ENCODE measurements at places on chromosomes 5 and 9.

- no peak for DNase-seq
These were observed 34.2 kb upstream of the HSD17B4 start for GRCh38 chr5:119417891-119418605.

DNA sequence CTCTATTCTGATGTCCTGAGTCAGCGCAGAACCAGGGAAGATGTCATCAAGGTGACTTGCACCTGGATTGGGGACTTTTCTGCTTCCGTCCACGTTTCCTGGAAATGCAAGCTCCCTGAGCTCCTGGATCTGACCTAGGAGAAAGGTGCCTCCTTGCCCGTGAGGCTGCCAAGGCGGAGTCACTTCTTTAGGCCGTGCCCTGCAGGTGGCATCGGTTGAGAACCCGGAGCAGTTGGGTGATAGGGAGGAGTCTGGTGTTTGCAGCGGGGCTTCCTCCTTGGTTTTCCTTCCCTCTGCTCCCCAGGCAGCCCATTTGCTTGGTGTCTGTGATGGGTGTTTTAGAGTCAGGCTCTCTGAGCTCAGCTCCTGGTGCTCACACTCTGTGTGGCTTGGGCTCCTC lies 15.2 kb downstream of the NANS start:
- no peak for DNase-seq

- no peak for DNase-seq
These were observed 27.2 kb downstream of the PIK3R1 start for GRCh38 chr5:68242743-68243142.

GRCh38 chr9:135471791-135472640 lies 7.6 kb upstream of the PPP1R26 start:
- DNase-seq, result no peak

DNA sequence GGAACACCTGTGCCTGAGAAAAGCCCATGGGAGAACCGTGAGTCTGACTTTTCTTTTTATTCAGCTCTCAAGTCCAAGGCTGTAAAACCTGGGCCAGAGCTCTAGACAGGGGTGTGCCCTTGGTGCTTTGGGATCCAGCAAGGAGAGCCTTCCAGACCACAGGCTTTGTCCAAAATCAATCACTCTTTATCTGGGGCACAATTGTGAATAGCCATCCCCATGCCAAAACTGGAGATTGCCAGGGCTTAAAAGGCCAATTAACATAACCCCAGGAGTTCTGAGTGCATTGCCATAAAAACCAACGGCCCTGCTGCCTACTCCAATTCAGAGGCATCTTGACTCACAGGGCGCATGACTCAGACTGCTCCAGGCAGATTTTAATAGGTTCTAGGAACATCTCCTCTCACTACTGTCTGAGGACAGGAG lies 391.8 kb downstream of the ARHGEF28 start:
- no peak for DNase-seq

DNA sequence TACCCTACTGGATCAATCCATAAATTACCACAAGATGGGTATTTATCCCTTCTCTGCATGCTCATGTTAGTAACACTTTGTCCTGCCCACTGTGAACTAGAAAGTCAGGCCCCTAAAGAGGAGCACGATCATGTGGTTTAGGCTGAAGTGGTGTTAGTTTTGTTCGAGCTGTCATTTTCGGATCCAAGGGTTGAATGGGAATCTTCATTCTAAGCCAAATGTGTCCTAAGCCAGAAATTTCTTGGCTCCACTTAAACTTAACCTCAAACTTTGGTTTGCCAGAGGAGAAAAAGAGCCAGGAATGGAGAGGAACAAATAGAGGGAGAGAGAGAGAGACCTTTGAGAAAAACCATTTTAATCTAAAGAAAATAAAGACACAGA lies 837.7 kb upstream of the ZNF608 start:
- no peak for DNase-seq

DNA sequence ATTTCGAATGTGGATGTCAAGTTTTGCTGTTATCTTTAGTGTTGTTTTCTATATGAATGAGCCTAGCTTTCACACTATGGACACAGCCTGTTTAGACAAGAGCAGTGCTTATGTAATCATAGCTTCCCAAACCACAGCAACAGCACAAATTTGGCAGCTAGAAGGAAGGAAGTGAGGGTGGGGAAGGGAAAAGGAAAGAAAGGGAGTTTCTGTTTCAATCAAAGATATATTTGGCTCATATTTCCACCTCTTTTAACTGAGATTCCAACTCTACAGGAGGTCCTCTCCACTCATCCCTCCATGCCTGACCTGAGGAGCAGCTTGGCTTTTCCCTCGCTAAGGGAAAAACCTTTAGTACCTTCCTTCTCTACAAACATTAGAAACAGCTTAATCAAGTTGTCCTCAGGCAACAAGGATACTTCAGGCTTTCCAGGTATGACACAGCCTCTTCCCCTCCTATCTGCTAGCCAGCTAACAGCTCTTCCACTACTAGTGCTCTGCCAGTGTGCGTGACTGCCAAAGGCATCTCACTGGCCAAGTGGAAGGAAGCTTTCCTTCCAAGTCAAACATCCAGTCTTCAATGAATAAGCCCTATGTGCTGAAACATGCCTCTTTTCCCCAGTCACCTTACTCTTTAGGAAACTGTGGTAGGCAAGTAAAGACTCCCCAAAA lies 268.6 kb upstream of the PTGER4 start:
- DNase-seq, result no peak

DNA sequence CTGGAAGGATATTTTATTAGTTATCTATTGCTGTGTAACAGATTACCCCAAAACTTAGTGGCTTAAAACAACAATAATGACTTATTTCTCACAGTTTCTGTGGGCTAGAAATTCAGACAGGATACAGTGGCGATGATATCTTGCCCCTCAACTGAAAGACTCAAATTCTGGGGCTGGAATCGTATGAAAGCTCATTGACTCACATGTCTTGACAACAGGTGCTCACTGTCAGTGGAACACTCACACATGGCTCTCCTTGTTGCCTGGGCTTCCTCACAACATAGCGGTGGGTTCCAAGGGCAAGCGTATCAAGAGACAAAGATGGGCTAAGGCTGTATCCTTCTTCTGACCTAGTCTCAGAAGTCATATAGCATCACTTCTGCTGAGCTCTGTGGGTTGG lies 3.7 kb upstream of the GNPDA1 start:
- DNase-seq, result no peak

DNA sequence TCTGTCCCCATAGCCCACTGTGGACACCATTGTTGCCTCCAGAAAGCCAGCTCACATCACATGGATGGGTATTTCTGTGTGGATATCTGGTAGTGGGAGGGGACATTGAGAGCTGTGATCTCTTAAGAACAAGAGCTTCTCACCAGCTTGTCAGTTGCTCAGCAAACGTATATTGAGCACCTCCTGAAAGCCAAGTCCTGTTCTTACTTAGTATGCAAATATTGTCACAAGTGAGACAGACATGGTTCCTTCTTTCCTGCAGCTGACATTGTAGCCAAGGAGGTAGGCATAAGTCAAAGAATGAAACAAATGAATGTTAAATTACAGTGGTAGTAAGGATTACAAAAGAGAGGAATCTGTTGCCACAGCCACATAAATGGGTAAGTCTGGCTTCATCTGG lies 3.8 kb downstream of the TCOF1 start:
- DNase-seq, result no peak

- no peak for DNase-seq
These were observed 802.8 kb downstream of the NR2F1-AS1 start for GRCh38 chr5:92778261-92778660.

DNA sequence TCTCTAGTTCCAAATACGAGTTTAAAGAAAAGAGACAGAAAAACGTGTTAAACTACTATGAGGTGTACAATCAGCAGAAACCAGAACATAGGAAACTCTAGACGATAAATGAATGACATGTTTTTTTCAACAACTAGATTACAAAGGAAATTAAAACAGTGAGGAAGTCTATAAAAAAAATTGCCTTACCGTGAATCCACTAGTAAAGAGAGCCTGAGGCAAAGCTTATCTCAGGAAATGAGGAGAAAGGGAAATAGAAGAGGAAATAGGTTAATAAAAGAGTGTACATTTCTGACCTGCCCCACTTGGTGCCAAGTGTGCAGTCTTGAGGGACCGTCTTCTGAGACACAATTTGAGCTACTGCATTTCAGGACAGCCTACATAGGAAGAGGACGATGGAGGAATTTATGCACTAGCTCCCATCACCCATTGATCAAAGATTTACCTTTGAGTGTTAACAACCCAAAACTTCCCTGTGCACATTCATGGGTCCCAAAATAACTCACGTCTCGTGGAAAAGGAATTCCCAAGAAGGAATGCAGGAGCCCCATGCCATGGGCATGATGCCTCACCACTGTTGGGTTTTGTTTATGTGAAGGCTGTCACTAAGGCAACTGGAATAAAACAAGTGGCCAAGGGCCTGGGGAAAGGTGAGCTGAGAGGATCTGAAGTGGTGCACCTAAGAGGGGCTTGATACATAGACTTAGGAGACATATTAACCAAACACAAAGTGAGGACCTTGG lies 53.6 kb upstream of the SLC1A3 start:
- DNase-seq, result no peak

DNA sequence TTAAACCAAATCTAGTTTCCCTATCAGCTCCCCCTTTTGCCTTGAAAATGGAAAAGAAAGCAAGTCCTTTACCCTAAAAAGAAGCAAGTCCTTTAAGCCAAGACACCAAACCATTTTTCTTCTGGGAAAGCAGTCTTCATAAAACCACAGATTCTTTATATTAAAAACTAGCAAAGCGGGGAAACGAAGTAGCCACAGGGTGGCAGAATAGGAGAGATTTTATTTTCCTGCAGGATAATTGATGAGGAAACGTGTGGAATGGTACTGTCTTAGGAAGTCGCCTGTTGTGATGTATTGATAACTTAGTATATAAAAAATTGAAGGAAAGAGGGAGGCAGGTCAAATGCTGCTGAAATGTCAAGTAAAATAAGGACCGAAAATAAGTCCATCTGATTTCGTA lies 41.1 kb downstream of the ZNF883 start:
- DNase-seq, result no peak
